ENCODE measurements at places on chromosomes 6 and 20.

DNA sequence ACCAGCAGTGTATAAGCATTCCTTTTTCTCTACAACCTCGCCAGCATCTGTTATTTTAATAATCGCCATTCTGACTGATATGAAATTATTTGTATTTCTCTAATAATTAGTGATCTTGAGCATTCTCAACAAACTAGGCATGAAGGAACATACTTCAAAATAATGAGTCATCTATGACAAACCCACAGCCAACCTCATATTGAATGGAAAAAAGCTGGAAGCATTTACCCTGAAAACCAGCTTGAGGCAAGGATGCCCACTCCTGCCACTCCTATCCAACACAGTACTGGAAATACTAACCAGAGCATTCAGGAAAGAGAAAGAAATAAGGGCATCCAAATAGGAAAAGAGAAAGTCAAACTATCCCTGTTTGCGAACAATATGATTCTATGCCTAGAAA, 390.6 kb upstream of the ID4 start:
- DNase-seq, result no peak

- no peak for DNase-seq
Measured at GRCh38 chr6:7129784-7130569, 22.2 kb downstream of the RREB1 start.

GRCh38 chr6:35436071-35436857, 15.9 kb upstream of the FANCE start:
- no peak for DNase-seq

DNA sequence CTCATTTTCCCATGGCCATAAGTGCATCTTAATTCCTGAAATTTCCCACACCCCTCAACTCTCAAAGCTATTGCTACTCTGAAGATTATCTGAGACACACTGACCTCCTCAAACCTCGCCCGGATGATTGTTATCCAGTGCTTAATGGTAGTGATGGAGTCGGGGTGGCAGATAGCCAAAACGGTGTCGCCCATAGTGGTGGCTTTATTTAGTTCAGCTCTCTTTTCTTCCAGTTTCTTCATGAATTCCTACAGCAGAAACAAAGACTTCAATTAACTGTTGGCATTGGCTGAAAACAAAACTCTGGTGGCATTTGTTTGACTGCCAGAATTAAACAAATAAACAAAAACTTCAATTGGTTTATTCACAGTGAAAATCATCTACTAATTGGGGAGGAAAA, 165.4 kb downstream of the DST start:
- DNase-seq, result no peak

DNA sequence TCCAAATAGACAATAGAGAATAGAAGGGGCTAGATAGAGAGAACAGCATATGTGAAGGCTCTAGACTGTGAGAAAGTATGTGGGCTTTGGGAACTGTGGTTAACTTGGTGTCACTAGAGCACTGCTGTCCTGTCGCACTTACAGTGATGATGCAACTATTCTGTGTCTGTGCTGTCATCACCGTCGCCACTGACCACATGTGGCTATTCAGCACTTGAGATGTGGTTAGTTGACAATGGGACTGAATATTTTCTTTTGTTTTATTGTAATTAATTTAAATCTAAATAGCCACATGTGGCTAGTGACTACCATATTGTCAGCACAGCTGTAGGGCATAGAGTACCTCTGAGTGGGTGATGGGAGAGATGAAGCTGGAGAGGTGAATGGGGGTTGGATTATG, 39.0 kb upstream of the IFNGR1 start:
- no peak for DNase-seq

DNA sequence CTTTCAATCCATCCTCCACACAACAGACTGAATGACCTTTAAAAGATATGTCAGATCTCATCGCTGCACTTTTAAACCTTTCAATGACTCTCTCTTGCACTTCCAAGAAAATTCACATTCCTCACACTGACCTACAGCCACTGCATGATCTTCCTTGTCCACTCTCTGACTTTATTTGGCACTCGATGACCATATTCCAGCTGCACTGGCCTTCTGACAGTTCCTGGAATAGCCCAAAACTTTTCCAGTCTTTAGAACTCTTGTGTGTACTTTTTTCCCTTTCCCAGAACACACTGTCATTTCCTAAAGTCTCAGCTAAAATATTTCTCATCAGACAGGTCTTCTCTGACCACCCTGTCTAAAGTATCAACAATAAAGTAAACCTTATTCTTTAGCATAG, 174.6 kb downstream of the ADGRG6 start:
- DNase-seq, result no peak

- DNase-seq, result no peak
Measured at GRCh38 chr20:24917056-24917455, 32.0 kb upstream of the CST7 start.

DNA sequence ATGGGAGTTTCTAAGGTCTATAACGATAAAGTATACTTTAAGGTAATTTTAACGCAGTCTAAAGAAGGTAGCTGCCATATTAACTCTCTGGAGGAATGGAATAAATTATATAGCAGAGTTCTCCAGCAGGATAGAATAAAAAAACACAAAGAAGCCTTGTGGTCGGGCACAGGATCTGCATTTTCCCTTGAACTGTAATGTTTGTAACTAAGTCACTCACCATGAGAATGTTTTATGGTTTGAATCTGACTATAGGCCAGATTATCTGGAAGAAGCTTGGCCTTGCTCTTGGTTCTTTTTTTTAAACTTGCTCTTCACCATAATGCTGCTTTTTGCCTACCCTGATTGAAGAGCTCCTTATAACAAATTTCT, 238.8 kb upstream of the NOX3 start:
- DNase-seq, result no peak

DNA sequence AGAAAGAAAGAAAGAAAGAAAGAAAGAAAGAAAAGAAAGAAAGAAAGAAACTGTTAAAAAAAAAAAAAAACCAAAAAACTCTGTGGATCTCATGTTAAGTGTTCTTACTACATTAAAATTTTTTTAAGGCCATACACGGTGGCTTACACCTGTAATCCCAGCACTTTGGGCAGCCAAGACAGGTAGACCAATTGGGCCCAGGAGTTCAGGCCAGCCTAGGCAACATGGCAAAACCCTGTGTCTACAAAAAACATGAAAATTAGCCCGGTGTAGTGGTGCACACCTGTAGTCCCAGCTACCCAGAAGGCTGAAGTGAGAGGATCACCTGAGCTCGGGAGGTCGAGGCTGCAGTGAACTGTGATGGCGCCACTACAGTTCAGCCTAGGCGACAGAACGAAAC, 4.6 kb upstream of the BPIFA1 start:
- DNase-seq, result no peak

- DNase-seq, result no peak
Measured at GRCh38 chr20:3223651-3223993, 14.3 kb downstream of the ITPA start.

DNA sequence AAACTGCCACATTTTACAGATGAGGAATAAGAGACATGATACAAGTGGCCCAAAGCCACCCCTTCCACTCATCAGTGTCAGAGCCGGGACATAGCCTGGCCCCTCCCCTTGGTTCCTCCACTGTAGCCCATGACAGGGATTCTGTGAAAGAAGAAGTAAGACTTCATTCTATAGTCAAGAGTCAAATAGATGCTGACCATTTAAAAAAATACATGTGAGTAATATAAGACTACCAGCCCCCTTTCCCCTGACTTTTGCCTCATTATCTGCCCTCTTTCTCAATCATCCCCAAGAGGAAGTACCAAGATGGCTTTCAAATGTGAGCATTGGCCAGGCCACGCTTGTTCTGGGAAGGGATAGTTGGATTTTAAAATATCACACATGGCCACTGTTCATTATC, 57.8 kb upstream of the TAB2 start:
- no peak for DNase-seq

DNA sequence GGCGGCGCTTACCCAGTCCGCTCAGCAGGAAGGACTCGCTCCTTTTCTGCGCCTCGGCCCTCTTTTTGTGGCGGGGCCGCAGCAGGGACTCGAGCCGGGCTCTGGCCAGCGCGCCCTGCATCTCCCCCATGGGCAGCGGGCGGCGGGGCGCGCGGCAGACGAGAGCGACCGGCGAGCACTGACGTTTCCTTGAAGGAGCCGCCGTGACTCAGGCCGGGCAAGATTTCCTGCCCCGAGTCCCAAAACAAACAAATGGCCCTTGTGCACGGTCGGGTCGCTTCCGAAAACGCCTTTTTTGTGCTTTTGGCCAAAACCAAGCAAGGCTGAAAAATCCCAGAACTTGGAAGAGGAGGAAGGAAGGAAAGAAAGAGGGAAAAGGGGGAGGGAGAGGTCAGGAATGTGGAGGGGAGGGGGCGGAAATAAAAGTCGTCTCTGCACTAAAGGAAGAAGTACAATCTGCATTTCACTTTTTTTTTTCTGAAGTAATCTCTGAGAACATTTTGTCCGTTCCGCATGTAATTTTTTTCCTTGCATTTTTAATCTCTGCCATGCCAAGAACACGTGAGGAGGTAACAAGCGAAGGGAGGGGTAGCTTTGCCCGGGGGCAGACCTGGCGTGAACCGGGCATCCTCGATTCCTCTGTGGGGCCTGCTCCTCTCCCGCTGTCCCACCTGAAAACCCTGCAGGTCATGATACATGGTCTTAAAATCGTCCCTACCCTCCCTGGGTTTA, 123.3 kb upstream of the SLC2A12 start:
- DNase-seq, result peak; percentile 49

DNA sequence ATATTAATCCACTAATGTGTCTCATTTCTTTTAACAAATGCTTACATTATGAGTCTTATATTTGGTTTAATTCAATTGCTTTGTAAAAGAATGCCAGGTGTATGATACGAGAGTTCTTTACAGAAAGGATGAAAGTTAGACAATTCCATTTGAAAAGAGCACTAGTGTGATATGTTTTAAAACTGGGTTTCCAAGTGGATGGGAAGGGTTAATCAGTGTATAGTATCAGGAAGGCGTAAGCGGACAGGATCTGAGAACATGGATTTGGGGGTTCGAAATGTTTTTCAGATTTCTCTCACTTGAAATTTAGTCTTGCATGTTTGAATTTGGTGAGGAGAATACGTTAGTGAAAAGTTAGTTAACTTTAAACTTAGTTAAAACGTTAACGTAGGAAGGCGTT, 2.6 kb downstream of the FOXO3 start:
- no peak for DNase-seq

- no peak for DNase-seq
Measured at GRCh38 chr6:109428889-109429477, 11.4 kb downstream of the PPIL6 start.

DNA sequence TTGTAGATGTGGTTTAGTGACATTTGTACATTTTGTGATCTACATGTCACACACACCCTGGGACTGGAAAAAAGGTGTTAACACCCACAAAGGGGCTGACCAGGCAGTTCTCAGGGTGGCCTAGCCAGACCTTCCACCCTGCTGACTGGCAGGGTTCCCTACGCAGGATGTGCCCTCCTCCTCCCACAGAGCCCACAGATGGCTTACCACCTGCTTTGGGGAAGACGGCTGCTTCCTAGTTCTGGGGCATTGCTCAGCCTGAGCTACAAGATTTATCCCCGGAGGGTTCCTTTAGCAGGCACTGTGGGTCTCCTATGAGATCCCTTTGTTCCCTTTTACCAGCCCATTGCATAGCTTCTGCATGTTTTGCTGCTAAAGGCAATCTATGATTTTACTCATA, 35.1 kb downstream of the SNAP25 start:
- no peak for DNase-seq

DNA sequence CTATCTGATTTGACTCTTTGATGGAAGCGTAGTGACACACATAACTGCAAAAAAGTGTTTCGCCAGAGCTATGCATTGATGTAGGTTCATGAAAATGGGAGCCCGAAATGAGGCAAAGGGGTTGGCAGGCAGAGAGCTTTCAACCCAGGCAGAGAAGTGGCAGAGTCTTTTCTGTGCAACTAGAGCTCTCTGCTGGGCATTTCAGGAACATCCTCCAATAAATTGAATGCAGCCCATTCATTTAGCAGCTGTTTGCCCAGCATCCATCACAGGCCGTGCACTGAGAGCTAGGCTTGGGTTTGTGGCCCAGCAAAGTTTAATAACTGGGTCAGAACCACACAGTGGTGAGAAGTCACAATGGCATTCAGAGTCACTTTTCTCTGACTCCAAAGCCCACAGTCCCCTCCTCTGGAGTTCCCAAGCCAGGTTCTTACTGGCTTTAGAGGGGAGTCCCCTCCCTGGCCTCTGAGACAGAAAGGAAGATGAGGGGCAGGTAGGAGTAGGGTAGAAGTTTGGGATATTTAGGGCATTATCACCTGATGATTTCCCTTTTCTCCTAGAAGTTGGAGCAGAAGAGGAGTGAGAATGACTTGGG, 31.8 kb upstream of the ELMO2 start:
- DNase-seq, result peak; percentile 65

GRCh38 chr20:63625771-63626423, 1.0 kb downstream of the GMEB2 start:
- DNase-seq, result peak; percentile 67

DNA sequence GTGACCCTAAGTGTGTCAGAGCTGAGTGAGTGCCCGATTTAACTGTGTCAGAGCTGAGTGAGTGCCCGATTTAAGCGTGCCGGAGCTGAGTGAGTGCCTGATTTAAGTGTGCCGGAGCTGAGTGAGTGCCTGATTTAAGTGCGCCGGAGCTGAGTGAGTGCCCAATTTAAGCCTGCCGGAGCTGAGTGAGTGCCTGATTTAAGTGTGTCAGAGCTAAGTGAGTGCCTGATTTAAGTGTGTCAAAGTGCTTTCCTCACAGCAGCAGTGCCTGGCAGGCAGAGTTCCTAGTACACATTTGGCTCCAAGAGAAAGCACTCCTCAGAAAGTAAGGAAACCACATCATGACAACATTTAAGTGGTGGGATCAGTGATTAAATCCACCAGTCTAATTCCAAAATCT, 13.2 kb downstream of the SERAC1 start:
- no peak for DNase-seq

GRCh38 chr6:47175656-47176055, 133.5 kb upstream of the ADGRF1 start:
- DNase-seq, result no peak

- DNase-seq, result no peak
Measured at GRCh38 chr20:23150304-23151007, 64.3 kb upstream of the CD93 start.

- DNase-seq, result no peak
Measured at GRCh38 chr20:36848677-36849076, 27.3 kb upstream of the TLDC2 start.

DNA sequence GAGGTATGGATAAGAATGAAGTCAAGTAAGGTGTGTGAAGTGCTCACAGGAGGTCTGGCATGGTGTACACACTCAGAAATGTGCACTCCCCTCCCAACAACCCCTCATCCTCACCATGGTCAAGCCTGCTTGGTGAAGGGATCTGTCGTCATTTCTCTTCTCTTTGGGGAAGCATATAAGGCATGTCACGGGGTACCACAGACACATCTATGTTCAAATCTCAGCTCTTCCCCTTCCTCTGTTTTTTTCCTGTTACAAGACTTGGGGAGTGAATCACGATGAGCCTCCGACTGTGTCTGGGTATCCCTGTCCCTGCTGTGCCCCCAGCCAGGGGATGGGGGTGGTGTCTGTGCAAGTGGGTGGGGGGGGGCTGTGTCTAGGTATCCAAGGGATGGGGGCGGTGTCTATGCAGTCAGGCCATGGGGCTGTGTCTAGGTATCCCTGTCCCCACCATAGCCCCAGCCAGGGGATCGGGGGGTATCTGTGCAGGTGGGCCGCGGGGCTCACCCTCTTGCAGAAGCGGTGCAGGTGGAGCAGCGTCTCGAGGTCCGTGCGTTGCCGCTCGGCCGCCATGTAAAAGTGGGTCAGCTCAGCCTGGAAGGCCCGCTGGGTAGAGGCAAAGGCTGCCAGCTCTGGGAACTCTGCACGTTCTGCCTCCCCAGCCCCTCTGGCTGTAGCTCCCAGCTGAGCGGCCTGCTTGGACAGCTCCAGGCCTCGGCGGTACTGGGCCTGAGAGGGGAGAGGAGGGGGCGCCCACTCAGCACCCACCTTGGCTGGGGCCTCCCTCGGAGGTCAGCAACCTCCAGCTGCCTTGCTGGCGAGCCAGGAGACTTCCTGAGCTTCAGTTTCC, 43.6 kb downstream of the KIAA1755 start:
- no peak for DNase-seq
